SK-MEL-5 (cell line): ENCODE measurements at places on chromosomes 5 and 9. TPM values are rescaled to one million over a fixed set of nuclear protein-coding genes. Genes with fewer than 3 reads are reported as not detected.

Gene PCDHB8
- total RNA-seq: 0.43 and 0.74 TPM in 2 replicates

DNA sequence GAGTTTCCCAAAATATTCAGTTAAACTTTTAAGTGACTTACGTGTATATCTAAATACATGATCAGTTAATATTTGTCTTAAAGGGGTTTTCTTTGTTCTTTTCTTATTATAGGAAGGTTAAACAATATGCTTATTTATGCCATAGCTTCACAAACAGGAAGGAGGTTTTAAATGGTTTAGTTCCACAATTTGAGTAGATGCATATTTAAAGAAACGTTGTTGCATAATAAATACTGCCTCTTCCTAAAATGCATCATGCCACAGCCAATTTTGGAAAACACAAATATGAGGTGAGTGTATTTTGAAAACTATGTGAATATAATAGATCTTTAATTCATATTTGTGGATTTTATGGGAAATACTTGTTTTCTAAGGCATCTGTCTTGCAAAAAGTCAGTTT lies 2.5 kb upstream of the ADRB2 start:
- DNase-seq: no peak

- no peak for DNase-seq
These were observed 557.0 kb downstream of the TLE1 start for GRCh38 chr9:81132318-81132717.

DNA sequence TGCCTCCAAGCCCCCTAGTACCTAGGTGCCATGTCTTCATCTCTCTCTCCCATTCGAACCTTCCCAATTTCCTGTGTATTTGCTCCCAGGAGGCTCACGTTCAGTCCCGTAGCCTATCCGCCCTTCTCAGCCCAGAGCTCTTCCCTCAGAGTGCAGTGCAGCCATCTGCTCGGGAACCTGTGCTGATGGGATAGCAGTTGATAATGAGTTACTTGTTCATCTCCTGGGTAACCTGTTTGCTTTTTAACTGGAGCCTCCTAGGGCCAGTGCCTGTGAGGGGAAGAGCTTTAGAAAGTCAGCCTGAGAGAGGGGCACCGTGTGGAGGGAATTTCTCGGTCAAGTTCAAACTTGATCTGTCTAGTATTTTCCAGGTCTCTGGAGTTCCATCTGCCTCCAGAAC lies 229.8 kb upstream of the IL12B start:
- no peak for DNase-seq

DNA sequence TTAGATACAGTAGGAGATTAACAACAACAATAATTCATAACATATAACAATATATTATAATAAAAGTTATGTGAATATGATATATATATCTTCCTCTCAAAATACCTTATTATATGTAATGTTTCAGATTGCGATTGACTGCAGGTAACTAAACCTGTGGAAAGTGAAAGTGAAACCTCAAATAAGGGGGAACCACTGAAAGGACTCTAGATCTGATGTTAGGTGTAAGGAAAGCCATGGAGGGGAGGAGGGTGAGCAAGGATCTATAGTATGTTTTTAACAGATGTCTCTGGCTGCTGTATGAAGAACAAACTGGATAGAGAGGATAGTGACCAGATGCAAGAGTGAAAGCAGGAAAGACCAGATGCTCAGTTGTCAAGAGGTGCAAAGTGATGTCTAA lies 5.8 kb upstream of the FSTL4 start:
- no peak for DNase-seq

DNA sequence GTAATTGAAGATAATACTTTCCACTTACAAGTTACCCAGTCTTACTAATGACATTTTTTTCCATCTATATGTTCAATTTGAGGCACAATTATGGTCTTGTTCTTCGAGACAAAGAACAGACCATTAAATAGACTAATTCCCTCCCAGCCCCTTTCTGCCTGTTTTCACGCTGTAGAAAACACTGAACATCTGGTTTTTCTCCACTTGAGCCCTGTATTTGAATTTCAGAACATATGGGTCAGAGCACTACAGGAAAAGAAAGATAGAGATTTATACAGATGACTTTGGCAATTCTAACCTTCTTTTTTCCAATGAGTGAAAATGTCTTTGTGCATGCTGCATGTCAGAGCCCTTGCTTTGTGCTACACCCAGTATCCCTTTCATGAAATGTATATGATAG lies 506.9 kb downstream of the LRRC70 start:
- no peak for DNase-seq

DNA sequence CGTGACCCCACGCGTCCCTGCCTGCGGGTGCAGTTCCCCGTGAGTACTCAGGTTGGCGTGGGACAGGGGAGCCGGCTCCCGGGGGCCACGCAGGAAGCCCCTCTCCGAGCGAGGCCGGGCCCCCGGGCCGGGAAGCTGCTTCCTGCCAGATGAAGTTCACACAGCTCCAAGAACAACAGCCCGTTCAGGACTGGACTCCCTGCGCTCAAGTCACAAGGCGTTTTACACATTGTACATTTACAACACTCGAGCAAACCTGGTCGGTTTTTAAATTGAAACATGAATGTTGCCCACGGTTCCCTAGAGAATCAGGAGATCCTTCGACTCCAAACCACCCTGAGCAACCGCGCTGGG lies 22.4 kb downstream of the SLC9A3 start:
- peak; percentile 73 for DNase-seq
